ENCODE measurements at places on chromosomes 6 and 20. TPM values are rescaled to one million over a fixed set of nuclear protein-coding genes. Genes with fewer than 3 reads are reported as not detected.

DNA sequence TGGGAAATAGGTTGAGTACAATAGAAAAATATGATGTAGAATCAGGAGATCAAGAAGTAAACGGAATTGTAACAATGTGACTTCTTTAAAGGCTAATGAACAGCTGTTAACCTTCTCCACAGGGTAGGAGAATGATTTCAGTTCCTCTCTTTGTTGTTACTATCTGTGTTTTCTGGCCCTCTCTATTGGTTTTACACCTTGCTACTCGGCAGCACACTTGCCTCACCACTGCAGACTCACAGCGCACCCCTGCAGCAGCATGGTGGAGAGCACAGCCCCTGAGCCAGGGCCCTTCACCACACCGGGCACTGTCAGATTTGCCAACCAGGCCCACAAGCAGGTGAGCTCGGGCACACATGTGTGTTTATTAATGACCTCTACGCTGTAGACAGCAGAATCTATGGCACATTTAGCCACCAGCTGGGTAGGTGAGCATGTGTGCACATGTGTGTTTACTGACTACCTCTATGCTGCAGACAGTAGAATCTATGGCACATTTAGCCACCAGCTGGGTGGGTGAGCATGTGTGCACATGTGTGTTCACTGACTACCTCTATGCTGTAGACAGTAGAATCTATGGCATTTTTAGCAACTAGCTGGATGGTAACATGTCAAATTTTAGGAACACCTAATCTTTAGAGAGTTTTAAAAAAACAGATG, 16.8 kb downstream of the SFT2D1 start:
- peaks cover 11% of the 10 kb centered on the region for H3K36me3 ChIP-seq
- no peak for DNase-seq
- H3K4me3 ChIP-seq = no peak overlapping the region
- H3K4me1 ChIP-seq = peaks cover 12% of the 10 kb centered on the region
- H3K27me3 ChIP-seq = no peaks in the 10 kb centered on the region
- H3K27ac ChIP-seq = no peak overlapping the region

DNA sequence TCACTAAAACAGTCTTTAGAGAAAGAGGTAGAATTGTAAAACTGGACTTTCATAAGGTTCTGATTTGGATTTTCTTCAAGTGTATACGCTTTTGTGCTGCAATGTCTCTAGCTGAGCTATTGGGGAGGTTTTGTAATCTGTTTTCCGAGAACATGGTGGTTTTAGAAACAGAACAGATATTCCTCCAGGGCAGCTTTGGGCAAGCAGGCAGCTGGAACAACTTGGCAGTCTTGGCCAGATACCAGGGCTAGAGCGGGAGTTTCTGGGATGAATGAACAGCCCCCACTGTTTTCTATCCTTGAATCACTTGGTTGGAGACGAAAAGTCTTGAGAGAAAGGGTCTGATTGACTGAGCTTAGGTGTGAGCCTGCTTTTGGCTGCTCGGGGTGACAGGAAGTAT, 17.1 kb upstream of the ARMC2 start:
- peaks cover 3% of the 10 kb centered on the region for H3K36me3 ChIP-seq
- no peak for DNase-seq

DNA sequence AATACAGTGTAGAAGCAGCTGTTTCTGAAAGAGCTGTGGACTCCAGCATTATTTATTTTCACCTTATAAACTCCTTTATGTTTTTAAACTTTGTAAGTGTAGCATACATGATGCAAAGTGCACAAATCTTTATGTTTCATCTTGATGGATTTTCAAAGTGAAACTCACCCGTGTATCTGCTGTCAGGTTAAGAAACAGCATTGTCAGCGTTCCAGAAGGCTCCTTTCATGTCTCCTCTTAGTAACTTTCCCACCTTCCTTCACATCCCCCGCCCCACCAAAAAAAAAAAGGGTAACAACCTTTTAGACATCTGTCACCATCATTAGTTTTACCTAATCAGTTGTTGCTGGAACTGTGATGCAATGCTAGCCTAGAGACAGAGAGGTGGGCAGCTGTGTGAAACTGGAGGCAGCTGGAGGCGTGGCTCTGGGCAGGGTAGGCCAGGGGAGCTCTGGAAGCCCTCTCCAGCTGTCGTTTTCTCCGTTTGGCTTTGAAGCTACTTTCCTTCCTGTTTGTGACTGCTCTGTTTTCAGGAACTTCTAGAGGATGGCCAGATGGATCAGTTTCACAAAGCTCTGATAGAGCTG, 7.2 kb downstream of the ACTR5 start:
- H3K4me1 ChIP-seq = peaks cover 30% of the 10 kb centered on the region
- peak overlapping the region; percentile 85 for H3K27ac ChIP-seq
- no peak for DNase-seq
- H3K36me3 ChIP-seq = peaks cover 31% of the 10 kb centered on the region
- peaks cover 2% of the 10 kb centered on the region for H3K27me3 ChIP-seq

GRCh38 chr6:107218142-107218541, 102.8 kb upstream of the BEND3 start:
- H3K4me3 ChIP-seq = no peak overlapping the region
- H3K27me3 ChIP-seq = no peaks in the 10 kb centered on the region
- peaks cover 7% of the 10 kb centered on the region for H3K4me1 ChIP-seq
- no peak overlapping the region for H3K27ac ChIP-seq
- no peaks in the 10 kb centered on the region for H3K36me3 ChIP-seq

- H3K27ac ChIP-seq = no peak overlapping the region
- peaks cover 29% of the 10 kb centered on the region for H3K4me1 ChIP-seq
- H3K4me3 ChIP-seq = no peak overlapping the region
- H3K27me3 ChIP-seq = peaks cover 6% of the 10 kb centered on the region
Observed at GRCh38 chr20:35431621-35432429, 6.2 kb downstream of the GDF5 start.

- no peaks in the 10 kb centered on the region for H3K36me3 ChIP-seq
- no peaks in the 10 kb centered on the region for H3K4me1 ChIP-seq
- peaks cover 5% of the 10 kb centered on the region for H3K27me3 ChIP-seq
- peak; percentile 11 for DNase-seq
- no peak overlapping the region for H3K4me3 ChIP-seq
- no peak overlapping the region for H3K27ac ChIP-seq
Observed at GRCh38 chr6:107977283-107977682, 19.3 kb upstream of the SEC63 start.

GRCh38 chr6:11263291-11263775, 30.9 kb upstream of the NEDD9 start:
- H3K4me3 ChIP-seq = no peak overlapping the region
- DNase-seq = no peak

- H3K36me3 ChIP-seq = no peaks in the 10 kb centered on the region
- H3K4me1 ChIP-seq = no peaks in the 10 kb centered on the region
- H3K27ac ChIP-seq = no peak overlapping the region
- peaks cover 5% of the 10 kb centered on the region for H3K27me3 ChIP-seq
- DNase-seq = no peak
Observed at GRCh38 chr6:168574075-168574698, 133.2 kb downstream of the SMOC2 start.

VSX1 gene
- total RNA-seq = not detected

HEY2 gene
- 82.7 TPM for total RNA-seq

PDYN gene
- not detected for total RNA-seq

BNIP5 gene
- not detected for total RNA-seq

FOXP4 gene
- 32.5 TPM for total RNA-seq
